ENCODE measurements at places on chromosomes 5 and 9.

DNA sequence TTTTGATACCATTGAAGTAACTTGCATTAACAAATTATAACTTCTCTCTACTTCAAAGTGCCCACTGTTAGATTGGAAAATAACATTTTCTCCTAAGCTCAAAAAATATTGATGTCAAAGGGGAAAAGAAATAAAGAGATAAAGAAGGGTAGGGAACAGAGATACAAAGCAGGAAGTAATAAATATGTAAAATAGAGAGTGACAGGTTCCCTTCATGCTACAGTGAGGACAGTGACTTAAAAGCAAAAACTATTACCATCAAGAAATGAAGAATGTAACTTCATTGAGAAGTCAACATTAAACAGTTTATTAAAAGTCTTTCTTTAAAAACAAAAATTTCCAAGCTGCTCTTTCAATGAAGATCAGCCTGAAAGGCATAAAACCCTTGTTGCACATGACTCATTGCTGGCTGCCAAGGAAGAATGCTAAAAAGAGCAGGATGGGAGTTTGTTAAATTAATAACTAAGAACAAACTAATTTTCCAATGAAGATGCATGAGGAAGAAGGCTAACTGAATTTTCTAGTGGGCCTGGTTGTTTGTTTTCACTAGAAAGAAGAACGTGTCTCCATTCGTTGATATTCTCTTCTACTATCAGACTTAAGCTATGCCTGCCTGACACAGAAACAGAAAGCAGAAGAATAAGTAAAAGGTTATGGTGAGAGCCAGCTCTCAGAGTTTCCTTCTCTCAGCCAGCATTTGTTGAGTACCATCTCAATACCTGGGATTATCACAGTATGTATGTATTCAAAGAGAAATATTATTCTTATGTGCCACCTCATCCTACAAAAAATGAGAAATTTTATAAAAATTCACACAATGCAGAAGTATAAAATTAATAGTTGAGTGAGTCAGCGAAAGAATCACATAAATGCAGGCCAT, 197.8 kb upstream of the NREP start:
- DNase-seq, result no peak

- no peak for DNase-seq
These were observed 425.6 kb downstream of the KIAA0825 start for GRCh38 chr5:94192658-94193391.

DNA sequence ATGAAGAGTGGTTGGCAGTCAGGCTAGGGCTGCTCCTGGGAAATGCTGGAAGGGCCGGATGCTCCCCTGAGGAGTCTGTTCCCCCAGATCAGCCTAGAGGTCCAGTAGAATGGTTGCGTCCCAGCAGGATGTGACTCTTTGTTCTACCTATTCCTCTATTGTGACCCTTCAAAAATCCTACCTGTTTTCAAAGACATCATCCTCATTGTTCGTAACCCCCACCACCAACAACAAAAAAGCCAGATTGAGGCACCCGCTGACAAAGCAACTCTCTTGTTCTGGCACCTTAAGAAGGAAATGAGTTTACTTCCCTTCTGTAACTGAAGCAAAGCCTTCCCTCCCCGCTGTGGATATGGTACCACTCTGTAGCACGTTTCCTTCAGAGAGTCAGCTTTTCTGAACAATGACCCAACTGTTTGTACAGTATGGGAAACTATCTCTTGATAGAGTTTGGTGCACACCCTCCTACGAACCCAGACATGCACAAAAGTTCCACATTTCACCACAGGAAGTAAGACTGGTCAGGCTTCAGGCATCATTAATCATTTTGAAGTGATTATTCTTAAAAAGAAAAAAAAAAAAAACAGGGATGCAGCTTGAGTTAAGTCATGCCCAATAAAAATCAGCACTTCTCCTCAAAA, 207.2 kb downstream of the ENC1 start:
- no peak for DNase-seq

DNA sequence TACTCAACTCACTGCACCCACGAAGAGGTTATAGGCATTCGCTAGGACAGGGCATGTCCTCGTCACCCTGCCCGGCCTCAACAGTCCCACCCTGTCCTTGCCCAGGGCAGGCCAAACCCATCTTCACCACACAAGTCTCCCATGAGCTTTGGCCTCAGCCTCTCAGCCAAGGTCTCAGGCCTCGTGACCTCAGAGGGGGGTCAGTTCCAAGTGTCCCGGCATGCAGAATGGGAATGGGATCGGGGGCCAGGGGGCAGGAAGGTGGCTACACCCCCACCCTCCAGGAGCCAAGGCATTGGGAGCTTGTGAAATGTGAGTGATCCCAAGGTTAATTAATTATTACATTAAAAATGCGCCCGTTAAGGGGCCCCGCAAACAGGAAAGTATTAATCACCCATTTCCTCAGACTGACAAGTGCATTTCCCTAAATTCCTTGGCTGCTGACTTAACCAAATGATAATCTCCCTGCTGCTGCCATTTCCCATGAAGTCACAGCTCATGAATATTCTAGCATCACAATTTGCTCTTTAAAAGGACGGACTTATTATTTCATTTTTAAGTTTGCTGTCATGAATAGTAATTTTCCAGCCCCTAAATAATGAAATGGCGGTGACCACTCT, 8.0 kb upstream of the UBAC1 start:
- DNase-seq, result no peak

DNA sequence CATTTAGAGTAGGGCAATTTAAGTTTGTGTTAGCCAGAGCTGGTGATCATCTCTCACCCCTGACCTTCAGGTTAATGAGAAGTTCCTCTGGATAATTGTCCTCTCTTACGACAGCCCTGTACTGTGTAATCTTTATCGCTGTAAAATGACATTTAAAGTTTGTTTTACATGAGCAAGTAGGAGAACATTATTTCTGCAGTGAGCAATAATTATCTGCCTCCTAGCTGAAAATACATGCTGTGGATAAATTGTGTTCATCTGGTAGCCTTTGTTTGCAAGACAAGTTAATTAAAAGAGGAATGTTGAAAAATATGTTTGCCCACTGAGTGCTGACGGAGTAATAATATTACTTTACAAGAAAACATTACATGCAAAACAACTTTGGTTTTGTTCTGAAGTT, 1083.8 kb upstream of the NUDT12 start:
- DNase-seq, result no peak

DNA sequence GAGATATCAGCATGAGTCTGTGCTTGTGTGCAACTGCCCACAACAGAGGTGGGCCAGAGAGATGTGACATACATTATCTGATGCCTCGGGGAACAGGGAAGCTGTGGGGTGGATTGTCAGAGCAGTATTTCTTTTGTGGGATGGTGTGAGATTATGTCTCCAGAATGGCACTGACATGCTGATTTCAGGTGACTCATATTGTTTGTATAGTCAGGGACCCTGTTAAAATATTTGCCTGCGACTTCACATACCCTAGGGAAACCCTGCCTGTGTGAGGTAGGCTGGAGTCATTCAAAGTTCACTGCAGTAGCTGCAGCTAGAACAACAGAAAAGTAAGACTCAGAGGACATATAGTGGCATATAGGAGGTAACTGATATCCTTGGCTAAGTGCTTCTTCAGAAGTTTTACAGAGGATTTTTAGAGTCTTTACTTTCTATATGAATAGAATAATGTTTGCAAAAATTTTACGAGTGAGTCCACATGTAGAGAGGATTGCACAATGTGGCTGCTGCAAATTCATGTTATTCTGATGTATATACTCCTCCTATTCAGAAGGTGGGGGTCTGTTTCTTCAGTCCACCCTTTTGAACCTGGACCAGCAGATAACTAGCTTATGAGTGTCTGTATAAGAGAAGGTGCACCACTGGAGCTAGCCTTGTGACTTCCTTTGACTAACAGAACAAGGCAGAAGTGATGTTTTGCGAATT, 89.3 kb downstream of the MACIR start:
- DNase-seq, result no peak

- no peak for DNase-seq
These were observed 256.6 kb upstream of the ARRDC3 start for GRCh38 chr5:91639744-91640143.

DNA sequence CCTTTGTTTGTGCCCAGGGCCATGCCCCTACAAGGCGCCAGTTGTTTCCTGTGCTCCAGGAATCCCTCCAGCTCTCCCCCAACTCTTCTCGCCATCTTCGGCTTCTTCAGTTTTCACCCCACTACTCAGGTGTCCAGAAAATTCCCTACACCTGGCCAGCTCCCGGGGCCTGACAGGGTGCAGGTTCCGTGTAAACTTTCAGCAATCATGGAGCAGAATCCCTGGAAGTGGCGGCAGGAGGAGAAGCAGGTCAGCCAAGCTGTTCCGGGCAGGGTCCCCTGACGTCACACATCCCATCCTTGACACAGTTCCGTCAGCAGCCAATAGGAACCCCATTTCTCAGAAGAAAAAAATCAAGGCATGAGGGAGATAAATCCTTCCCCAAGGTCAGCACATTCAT, 12.2 kb upstream of the ADGRD2 start:
- DNase-seq, result no peak

All from NCI-H1105 (cell line).